ENCODE measurements at places on chromosomes 2 and 18.

DNA sequence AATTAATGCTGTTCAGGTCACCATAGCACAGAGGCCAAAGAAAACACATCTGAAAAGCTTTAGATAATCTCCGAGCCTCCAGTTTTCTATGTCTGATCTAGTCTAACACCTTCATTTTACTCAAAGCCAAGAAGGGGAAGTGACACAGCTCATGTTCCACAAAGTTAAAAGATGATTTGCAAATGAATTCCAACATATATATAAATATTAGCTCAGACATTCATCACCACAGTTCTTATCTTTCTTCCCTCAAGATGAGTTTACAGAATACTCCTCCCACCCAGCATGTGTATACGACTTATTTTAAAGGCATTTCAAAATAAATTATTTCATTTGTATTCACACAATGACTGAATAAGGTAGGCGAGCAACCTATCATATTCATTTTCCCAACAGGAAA, 82.4 kb downstream of the AAK1 start:
- peak; percentile 54 for DNase-seq

DNA sequence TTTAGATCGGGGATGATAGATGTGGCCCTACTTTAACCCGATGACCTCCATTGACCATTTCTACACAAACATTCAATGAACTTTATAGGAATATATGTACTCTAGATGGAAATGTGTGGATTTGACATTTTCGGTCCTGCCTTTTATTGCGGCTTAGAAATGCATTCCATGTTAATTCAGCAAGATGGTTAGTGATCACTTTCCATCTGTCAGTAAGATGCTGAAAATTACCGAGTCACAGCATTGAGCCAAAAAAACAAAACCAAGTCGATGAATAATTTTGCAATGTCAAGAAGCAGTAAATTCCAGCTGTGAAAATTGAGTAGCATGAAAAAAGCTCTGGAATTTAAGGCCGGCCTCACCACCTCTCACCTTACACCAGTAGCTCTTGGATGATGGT, 1642.6 kb upstream of the NXPH2 start:
- no peak for DNase-seq

DNA sequence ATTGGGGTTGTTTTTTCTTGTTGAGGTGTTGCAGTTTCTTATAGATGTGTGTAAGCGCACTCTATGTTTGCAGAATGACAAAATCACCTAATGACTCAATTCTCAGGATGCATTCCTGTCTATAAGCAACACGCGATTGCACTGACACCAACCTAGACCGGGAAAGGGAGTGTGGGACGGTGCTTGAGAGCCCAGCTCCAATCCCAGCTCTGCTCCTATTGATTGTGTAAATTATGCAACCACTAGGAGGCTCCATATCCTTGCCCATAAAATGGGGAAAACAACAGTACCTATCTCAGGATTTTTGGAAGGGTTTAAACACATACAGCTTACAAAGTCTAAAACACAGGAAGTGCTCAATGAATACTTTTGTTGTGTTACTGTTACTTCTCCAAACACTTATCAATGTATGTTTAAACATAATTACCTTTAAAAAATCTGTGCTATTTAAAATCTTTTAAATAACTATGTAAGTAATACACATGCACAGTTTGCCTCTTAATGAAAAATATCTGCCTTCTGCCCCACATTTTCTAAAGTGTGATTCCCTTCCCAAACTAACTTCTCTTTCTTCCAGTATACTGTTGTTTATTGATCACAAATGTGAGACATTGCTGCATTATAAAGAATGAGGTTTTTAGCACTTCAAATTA, 132.5 kb downstream of the SPHKAP start:
- DNase-seq = peak; percentile 56

- no peak for DNase-seq
Observed at GRCh38 chr2:4831751-4832150, 860.4 kb upstream of the SOX11 start.

DNA sequence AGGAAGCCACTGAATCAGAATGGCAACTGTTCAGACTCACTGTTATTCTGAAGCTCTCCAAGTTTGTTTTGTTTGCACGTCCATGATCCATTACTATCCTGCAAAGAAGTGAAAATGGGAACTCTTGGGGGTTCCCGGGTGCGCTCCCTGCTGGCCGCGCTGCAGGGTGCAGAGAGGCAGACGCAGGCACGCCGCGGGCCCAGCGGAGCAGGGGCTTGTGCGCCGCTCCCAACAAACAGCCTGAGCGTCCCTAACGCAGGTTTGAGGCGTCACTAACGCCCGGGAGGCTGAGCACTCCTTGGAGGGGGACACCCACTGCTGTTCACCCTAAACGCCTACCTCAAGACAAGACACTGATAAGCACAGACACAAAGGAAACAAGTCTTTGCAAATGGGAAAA, 14.3 kb upstream of the PIEZO2 start:
- peak; percentile 29 for DNase-seq

GRCh38 chr18:39025531-39025930, 1459.9 kb upstream of the CELF4 start:
- no peak for DNase-seq

GRCh38 chr2:2716771-2717170, 385.7 kb upstream of the MYT1L start:
- no peak for DNase-seq

DNA sequence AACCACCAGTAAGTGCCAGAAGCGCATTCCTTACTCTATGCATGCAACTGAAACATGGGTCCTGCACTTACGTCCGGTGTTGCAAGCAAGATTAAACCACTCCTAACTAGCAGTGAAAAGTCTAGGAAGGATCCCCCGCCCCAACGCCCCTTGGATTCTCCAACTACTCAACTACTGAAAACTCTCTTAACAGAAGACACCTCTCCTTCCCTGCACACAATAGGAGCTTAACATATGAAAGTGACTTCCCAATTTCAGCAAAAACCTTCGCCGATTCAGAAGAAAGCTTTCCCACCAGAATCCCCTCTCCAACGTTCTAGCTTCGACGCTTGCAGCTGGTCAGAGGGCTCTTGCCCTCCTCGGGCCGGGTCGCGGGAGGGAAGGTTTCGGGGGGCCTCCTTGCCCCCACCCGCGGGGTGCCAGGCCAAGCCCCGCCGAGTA, 578 bp downstream of the IWS1 start:
- peak; percentile 64 for DNase-seq

DNA sequence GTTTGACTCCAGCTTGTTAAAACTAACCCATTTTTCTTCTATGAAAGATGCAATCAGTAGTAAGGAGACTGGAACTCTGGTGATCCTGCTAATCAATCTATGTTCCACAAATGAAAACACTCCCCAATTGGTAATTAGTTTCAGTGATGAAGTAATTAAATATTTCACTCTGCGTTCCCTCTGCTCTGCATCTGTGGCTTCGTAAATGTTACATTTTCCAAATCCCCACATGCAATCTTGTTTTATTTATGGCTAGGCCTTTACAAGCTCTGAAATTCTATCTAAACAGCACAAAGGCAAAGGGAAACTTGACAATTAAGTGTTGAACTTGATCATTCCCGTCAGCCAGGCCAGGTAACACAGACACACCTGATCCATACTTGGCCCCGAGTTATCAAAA, 231.4 kb upstream of the OSR1 start:
- DNase-seq = no peak

DNA sequence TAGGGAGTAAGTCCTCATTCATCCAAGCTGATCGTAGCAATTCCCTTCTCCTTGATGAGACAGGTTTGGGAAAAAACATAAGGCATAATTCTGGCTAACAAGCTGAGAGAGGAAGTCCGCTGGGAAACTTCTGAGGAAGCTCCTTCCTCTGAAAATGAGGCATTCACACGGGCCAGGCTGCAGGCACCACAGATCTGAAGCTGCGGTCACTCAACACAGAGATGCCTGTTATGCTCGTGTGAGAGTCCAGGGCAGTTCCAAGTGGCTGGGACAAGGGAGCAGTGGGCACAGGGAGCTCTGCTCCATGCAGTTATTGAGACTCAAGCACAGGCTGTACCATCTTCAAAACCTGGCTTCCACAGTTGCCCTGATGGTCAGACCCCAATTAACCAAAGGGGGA, 200.9 kb upstream of the ID2 start:
- DNase-seq = no peak

- DNase-seq = peak; percentile 11
Observed at GRCh38 chr2:188272121-188272520, 19.6 kb upstream of the GULP1 start.

DNA sequence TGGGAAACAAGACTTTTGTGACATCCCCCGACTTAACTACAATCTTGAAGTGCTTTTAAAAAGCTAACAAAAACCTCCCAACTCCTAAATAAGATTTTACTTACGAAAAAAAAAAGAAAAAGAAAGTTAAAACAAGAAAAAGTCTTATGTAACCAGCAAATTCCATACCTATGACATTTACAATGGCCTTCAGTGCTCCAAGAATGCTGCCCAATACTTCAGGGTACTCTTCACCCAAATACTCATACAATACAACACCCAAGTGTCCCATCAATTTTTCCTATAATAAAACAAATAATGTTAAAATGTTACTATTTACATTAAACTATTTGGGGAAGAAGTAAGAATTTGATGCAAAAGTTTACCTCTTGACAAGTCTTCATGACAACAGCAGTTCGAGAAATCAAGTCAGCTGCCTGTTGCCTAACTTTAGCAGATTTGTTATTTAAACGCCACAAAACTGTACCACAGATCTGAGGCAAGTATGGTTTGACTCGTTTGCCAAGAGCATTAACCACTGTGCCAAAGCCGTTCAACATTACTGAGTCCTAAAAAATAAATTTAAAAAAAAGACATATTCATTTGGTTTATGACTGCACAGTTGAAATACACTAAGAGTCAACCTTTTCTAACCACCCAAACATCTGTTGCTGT, 34.8 kb downstream of the SF3B1 start:
- DNase-seq = no peak

DNA sequence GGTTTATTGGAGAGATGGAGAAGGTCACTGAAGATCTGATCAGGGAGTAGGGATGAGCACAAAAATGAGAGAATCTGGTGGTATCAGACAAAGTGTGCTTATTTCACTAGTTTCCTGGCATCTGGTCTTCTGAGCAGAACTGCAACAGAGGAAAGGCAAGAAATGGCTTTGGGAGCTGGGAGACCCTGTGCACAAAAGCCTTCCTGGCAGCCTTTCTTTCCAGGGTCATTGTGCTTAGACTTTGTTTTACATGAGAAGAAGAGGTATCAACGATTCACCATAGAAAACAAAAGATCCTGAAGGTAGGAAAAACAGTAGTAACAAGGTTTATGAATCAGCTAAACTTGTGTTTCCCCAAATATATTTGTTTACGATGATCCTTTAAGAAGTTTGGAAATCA, 162.9 kb downstream of the CNTNAP5 start:
- no peak for DNase-seq

GRCh38 chr2:105487142-105488069, 88.6 kb upstream of the FHL2 start:
- peak; percentile 89 for DNase-seq

- DNase-seq = peak; percentile 25
Observed at GRCh38 chr2:156333951-156334495, 1.5 kb upstream of the NR4A2 start.

GRCh38 chr2:161306919-161307318, 1.3 kb upstream of the PSMD14 start:
- DNase-seq = no peak

GRCh38 chr18:22543769-22544168, 126.1 kb upstream of the CTAGE1 start:
- no peak for DNase-seq

DNA sequence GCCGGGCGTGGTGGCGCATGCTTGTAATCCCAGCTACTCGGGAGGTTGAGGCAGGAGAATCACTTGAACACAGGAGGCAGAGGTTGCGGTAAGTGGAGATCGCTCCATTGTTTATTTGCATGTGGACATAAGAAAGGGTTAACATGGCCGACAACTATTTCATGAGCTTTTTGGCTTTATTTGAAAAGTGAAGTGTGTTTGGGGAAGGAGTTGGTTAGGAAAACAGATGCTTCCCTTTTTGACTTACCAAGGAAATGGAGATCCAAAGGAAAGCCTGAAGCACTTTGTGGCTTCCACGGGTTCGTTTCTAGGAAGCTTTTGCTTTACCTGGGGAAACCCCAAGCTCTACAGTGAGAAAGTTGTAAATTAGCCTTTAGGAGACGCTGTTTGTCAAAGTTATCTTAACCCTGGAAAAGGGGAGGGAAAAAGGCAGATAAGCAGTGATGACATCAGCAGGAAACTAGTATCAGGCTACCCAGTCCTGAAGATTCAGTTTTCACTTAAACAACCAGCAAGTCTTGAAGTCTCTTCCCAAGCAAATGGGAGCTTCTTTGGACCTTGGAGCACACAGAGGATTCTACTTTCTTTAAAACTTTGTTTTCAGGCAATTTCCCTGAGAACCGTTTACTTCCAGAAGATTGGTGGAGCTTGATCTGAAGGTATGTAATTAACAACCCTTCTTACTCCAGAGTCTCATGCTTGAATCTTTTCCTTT, at the start of gene CASP10:
Gene CASP10, plus strand, starts transcription at position 492 of the 715 bp plus-strand sequence. CDS start 2,637 bp downstream, outside the sequence.
- DNase-seq = peak; percentile 85

DNA sequence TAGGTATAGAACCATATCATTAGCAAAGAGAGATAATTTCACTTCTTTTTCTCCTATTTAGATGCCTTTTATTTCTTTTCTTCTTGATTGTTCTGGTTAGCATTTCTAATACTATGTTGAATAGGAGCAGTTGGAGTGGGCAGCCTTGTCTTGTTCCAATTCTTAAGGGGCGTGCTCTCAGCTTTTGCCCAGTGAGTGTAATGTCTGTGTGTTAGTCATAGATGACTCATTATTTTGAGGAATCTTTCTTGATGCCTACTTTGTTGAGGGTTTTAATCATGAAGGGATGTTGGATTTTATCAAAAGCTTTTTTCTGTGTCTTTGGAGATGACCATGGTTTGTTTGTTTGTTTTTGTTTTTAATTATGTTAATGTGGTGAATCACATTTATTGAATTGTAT, 1453.1 kb upstream of the SLC39A10 start:
- DNase-seq = no peak

DNA sequence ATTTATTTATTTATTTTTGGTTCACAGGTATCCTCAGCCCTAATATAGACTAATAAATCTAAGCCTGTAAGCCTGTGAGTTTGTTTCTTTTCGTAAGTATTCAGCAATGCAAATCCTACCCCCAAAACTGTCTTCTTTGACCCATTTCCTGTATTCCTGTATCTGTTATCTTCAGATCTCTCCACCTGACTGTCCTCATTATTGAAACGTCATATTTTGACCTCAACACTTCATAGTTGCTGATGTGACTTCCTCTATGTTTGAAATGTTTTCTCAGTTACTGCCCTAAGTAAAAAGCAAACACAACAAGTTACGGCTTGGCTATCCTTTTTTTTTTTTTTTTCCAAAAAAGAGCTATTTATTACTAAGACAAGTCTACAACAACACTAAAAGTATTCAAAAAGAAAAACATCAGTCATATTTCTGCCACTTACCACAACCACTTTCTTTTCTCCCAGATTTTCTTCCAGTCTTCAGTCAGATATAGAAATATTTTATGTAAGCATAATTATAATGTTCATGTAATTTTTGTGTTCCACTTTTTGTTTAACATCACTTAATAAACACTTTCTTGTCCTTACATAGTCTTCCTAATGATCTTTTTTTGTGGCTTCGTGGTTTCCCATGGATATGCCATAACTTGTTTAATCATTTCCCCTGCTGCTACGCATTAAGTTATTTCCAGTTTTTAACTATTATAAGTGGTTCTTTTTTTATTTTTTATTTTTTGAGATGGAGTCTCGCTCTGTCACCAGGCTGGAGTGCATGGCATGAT, 45.0 kb upstream of the EML4 start:
- no peak for DNase-seq

GRCh38 chr2:24877646-24878045, 42.4 kb downstream of the ADCY3 start:
- DNase-seq = no peak

GRCh38 chr18:22436136-22436535, 18.4 kb upstream of the CTAGE1 start:
- peak; percentile 47 for DNase-seq

Data from amniotic epithelial cell (primary cell).